ENCODE measurements at places on chromosomes 5 and 9. TPM values are rescaled to one million over a fixed set of nuclear protein-coding genes. Genes with fewer than 3 reads are reported as not detected.

ADRA1B gene
- total RNA-seq, result 1.6 TPM

- DNase-seq, result peak; percentile 59
These were observed 104.7 kb upstream of the OTULINL start for GRCh38 chr5:14476786-14477435.

PALM2AKAP2 gene
- 0.98 TPM for total RNA-seq

- DNase-seq, result peak; percentile 61
These were observed 5.8 kb upstream of the TRIM41 start for GRCh38 chr5:181217111-181217802.

DNA sequence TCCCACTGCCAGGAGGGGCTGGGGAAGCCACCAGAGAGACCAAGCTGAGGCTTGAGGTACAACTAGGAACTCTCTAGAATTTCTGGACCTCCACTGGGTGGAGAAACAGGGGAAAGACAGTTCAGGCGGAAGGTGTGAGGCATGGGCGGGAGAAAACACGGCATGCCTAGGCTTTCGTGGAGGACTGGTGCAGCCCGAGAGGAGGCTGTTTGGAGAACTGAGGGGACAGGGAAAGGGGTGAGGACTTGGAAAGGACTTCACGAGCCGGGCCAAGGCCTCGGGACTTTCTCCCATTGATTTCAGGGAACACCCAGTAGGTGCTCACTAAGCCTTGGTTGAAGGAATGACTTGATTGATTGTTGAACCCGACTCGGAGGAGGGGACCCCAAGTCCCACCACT, 9.5 kb upstream of the ADGRD2 start:
- DNase-seq, result no peak

GRCh38 chr9:33620738-33621439, 96.8 kb downstream of the ANKRD18B start:
- DNase-seq, result peak; percentile 54

PHAX gene
- 138 TPM for total RNA-seq

KIF24 gene
- 11.5 TPM for total RNA-seq

DNA sequence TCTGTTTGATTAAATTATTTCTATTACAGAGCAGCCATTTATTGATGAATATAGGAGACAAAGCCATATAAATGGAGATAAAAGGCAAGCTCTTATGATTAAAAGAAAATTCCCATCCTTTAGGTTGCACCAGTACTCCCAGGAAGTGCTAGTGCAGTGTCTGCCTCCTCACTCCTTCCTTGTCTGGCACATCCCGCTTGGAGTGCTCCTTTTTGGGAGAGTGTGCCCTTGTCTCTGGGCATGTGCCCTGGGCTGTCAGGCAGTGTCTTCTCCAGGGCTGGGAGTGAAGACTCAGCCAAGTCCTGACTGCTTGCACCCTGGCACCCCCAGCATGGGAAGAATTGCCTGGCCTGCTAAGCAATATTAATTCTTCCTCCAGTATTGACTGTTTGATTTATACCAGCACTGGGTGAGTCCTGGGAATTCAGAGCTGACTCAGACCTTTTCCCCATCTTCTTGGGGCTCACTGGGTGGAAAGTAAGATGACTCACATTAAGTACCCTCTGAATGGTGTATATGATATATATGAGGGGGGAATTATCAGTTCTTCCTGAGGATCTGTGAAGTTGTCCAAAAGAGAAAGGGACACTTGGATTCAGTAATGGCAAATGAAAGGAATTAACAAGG, 62.1 kb downstream of the ZSWIM6 start:
- peak; percentile 47 for DNase-seq

GRCh38 chr9:2085716-2086115, 70.6 kb downstream of the SMARCA2 start:
- DNase-seq, result no peak

GRCh38 chr5:1808439-1808838, 7.2 kb downstream of the NDUFS6 start:
- DNase-seq, result no peak

FPGS gene
- total RNA-seq, result 147 TPM

- DNase-seq, result no peak
These were observed 151.8 kb upstream of the RAD23B start for GRCh38 chr9:107131108-107131799.

GRCh38 chr9:128809831-128810230, 8.5 kb upstream of the ENDOG start:
- no peak for DNase-seq

- no peak for DNase-seq
These were observed 80.4 kb downstream of the CAAP1 start for GRCh38 chr9:26812217-26812616.

GRCh38 chr5:91534332-91534731, 151.2 kb upstream of the ARRDC3 start:
- DNase-seq, result no peak

- DNase-seq, result no peak
These were observed 348.4 kb upstream of the SLC30A5 start for GRCh38 chr5:68745448-68745847.

DNA sequence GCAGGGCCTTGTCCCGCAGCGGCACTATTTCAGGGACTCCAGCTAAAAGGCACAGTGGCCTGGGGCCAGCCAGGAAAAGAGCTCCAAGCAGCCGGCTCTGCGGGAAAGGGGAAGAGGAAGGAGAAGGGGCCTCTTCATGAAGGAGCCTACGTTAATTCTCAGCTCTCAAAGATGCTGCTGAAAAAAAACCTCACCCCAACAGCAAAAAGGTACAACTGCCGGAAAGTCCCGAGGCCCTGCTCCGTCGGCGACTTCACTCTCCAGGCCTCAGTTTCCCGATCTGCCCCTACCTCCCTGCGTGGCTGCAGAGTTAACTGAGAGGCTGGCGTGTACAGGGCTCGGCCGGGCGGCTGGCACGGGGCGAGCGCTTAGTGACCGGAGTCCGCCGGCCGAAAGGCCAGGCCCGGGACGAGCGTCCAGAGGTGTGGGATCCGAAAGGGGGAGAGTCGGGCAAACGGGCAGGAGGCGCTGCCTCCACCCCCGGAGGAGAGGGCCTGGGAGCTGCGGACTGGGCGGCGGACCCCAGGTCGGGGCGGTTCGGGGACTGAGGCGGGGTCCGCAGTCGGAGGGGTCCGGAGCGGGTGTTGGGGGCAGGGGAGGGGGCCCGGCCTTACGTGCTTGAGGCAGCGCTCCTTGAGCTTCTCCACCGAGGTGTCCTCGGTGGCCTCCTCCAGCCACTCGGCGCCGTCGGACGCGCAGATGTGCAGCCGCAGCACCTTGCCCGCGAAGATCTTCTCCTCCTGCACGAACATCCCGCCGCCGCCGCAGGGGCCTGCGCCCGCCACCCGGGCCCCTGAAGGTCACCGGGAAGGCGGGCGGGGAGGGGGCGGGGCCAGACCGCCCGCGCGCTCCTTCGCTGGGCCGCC, 529 bp downstream of the UBAC1 start:
- no peak for DNase-seq

TMC1 gene
- total RNA-seq, result not detected

GRCh38 chr9:88641456-88642240, 106.7 kb downstream of the NXNL2 start:
- DNase-seq, result no peak

All from A172 (cell line).